ENCODE measurements at places on chromosomes 1 and 21.

- no peak for DNase-seq
Measured at GRCh38 chr1:231853588-231854207, 227.1 kb downstream of the DISC1 start.

DNA sequence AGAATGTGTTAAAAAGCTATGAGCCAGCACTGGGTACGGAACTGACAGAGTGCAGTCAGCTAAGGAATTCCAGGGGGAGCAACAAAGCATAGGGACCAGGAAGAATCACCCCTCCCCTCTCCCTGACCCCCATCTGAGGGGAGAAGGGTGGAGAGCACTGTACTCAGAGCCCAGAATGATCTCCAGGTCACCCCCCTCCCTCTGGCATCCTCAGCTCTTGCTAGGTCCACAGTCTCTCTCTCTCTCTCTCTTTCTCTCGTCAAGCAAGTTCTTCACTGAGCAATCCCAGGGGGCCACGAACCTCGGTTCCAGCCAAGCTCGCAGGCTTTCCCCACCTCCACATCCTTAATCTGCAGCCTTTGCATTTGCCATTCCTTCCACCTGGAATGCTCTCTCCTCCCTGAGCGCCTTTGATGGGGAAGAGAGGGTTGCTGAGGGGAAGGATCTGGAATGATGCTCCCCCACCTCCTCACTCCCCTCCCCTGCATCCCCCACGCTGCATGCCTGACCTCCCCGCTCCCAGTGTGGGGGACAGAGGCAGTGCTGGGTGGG, 6.7 kb upstream of the WASF2 start:
- DNase-seq = no peak

GRCh38 chr1:156230473-156230837, 11.5 kb upstream of the BGLAP start:
- DNase-seq = no peak

GRCh38 chr1:112636056-112636455, 16.4 kb downstream of the CAPZA1 start:
- no peak for DNase-seq

- DNase-seq = no peak
Measured at GRCh38 chr21:25912402-25912746, 177.6 kb downstream of the GABPA start.

GRCh38 chr21:39796466-39796865, 51.5 kb downstream of the IGSF5 start:
- DNase-seq = no peak

- DNase-seq = no peak
Measured at GRCh38 chr1:244709076-244709475, 56.1 kb downstream of the DESI2 start.

- no peak for DNase-seq
Measured at GRCh38 chr1:7528386-7529198, 242.5 kb upstream of the VAMP3 start.

DNA sequence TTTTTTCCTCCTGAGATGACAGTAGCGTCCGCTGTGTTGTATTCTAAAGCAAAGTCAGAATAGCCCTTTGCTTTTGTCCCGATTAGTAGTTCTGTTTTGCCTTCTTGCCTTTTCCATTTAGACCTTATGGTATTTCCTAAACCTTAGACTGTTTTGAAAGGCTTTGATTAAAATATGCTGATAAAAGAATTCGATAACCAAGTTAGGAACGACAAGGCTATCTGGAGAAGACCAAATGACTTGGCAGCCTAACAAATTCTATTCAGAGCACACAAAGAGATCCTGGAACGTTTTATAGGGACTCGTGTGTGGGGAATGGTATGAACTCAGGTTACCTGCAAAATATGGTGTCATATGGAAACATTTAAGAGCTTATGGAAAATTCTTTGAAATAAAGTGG, 42.9 kb downstream of the NFIA start:
- DNase-seq = no peak

DNA sequence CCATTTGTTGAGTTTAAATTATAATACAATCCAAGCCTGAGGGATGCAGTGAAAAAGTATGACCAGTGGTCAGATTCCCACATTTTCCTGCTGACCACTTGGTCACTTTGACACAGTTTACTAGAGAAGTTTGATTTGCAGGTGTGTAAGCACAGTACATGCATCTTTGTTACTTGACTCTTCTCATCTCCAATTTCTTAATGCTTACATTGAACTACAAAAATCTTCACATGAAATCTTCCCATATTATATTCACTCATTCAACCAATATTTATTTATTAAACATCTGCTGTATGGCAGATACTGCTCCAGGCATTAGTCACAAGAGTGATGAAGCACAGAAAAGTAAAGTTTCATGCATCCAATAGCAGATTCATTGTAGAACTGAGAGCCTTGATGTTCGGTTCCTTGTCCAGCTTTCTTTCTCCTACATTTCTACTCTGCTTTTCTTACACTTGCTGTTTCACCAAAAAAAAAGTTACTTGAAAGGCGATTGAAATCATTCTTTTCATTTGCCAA, 211.7 kb downstream of the NFIA start:
- no peak for DNase-seq

GRCh38 chr1:241356187-241356518, 852 bp downstream of the RGS7 start:
- no peak for DNase-seq

DNA sequence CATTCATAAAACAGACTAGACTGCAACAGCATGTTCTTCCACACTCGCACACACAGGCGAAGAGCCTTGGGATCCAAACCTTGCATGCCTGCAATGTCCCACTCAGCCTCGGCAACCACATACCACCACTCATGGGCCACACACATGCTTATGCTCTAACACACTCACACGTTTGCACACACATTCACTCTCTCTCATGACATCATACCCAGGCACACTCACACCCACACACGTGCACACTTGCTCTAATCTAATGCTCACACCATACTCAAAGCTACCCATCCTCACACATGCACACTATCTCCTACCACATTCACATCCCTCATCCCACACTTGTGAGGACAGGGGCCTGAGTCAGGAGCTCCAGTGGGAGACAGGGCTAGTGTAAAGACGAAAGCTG, 50.3 kb downstream of the GRIK3 start:
- DNase-seq = no peak

DNA sequence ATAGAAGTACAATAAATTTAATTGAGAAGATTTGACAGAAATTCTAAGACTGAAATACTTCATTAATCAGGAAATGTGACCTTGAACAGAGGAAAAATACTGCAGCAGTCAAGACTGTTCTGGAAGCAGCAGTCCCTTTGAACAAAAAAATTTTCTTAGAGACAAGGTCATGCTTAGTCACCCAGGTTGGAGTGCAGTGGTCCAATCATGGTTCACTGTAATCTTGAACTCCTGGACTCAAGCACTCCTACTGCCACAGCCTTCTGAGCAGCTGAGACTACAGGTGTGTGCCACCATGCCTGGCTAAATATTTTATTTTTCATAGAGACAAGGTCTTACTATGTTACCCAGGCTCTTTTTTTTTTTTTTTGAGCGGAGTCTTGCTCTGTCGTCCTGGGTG, 1.9 kb upstream of the CCDC30 start:
- DNase-seq = no peak

- DNase-seq = no peak
Measured at GRCh38 chr1:169087876-169088275, 18.6 kb upstream of the ATP1B1 start.

DNA sequence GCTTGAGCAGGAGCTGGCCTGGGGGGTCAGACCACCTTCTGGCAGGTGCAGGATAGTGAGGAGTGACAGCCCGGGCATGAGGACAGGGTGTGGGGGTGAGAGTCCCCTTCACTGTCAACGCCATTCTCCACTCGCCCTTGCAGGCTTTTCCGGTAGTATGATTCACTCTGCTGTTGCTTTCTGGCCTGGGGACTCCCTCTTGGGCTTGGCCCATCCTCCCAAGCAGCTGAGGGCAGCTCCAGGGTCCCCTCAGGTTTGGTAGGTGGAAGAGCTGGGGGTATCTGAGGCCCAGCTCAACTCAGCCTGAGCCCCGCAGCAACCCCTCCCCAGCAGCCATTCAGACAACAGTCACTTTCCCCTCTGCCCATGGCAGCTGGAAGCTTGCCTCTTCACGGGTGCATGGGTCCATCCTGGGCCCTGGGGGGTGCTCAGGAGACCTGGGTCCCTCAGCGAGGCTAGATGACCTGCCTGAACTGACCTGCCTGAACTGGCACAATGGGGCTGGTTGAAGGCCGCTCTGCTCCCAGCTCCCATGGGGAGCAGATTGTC, 1.3 kb downstream of the CLDN19 start:
- no peak for DNase-seq

DNA sequence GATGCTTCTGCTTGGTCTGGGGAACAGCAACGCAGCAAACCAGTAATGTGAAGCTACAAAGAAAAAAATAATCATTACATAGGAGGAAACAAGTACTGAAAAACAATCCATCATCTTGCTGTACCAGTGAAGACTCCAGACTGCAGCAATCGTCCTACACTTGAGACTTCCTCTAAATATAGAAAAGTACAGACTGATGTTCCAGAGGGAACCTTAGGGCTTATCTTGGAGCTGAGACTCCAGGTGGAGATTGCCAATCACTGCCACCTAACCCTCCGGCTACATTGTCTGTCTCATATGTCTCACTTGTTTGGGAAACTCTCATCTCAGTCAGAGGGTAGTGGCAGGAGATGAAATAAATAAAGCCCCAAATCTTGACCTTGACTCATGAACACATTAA, 9.4 kb upstream of the UHMK1 start:
- DNase-seq = no peak

DNA sequence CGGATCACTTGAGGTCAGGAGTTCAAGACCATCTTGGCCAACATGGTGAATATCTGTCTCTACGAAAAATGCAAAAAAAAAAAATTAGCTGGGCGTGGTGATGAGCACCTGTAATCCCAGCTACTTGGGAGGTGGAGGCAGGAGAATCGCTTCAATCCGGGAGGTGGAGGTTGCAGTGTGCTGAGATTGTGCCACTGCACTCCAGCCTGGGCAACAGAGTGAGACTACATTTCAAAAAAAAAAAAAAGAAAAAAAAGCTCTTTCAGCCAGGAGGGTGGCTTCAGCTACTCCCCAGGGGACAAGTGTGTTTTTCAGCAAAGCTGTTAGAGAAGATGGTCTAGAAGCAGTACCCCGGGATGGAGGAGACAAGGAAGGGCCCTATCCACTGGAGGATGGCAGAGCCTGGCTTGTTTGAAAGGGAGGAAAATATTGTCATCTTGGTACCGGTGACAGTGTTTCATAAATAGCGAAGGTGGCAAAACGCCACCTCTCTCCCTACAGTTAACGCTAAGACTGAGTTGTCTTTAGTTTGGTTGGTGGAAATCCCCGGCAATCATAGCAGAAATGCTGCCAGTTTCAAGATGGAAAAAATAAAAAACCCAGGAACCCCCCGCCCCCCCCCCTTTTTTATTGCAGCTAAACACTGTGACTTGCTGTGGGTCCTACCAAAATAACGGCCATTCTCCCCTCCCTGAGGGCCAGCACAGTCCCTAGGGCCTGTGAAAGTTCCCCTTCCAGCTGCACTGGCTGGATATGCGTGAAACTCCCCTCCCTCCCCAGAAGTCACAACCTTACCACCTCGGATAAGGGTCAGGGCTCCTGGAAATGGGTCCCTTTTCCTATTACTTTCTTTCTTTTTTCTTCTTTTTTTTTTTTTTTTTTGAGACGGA, 3.5 kb downstream of the PIK3CD start:
- no peak for DNase-seq

DNA sequence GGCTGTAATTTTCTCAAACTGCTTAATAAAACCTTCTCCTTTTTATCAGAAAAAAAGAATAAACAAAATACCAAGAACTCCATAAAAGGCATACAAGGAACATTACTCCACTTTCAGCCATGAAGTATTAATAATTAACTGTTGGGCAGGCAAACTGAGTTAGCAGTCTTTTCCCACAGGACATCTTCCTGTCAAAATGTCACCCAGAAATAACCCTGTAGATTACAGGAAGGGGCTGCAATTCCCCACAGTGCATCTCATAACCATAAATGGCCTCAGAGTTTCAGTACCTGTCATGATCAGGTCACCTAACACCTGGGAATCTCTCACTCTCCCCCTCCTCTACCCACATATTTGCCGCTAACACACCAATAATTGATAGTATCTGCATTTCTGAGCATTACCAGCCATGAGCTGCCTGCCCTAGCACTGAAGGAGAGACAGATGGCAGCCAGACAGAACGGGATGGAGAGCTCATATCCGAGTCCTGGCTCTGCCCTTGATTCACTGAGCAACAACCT, 475.0 kb downstream of the SMYD3 start:
- no peak for DNase-seq

DNA sequence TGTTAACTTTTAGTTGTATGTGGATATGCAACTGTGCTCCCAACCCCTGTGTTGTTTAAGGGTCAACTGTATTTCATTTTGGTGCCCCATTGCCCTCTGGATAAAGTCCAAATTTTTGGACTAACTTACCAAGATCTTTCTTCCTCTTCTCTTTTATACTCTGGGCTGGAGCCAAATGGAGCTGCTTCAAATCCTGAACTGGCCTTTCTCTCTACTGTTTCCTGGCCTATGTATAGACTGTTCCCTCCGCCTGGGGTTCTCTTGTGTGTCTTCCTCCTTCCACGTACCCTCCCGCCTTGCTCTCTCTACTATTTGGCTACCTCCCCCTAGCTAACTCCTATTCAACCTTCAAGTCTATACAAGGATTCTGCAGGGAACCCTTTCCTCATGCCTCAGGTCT, 8.4 kb upstream of the CDC14A start:
- DNase-seq = no peak

- peak; percentile 67 for DNase-seq
Measured at GRCh38 chr1:14929547-14930246, 223.8 kb upstream of the TMEM51 start.

- DNase-seq = no peak
Measured at GRCh38 chr1:51792864-51793263, 85.7 kb downstream of the NRDC start.

GRCh38 chr1:68103011-68103545, 52.7 kb upstream of the DIRAS3 start:
- DNase-seq = no peak

GRCh38 chr1:83060221-83060620, 938.7 kb downstream of the TTLL7 start:
- DNase-seq = no peak

GRCh38 chr1:162854245-162854882, 6.6 kb downstream of the CCDC190 start:
- peak; percentile 54 for DNase-seq

- DNase-seq = no peak
Measured at GRCh38 chr1:33599516-33600115, 127.2 kb downstream of the ZSCAN20 start.

DNA sequence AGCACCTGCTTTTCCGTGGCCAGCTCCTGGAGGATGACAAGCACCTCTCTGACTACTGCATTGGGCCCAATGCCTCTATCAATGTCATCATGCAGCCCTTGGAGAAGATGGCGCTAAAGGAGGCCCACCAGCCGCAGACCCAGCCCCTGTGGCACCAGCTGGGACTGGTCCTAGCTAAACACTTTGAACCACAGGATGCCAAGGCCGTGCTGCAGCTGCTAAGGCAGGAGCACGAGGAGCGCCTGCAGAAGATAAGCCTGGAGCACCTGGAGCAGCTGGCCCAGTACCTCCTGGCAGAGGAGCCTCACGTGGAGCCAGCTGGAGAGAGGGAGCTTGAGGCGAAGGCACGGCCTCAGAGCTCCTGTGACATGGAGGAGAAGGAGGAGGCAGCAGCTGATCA, 413 bp downstream of the UBL4B start:
- no peak for DNase-seq
